ENCODE measurements at places on chromosomes 7 and 10. TPM values are rescaled to one million over a fixed set of nuclear protein-coding genes. Genes with fewer than 3 reads are reported as not detected.

GRCh38 chr7:115879171-115879570 lies 151.4 kb downstream of the TFEC start:
- no peak for DNase-seq

GRCh38 chr10:21172542-21172929 lies 275.4 kb upstream of the NEBL start:
- DNase-seq, result no peak

- DNase-seq, result no peak
Observed at GRCh38 chr7:73718905-73719805, at the start of gene STX1A. TSS of gene STX1A (minus strand) at chr7:73719669. CDS start at chr7:73719631, 38 bp downstream.

- no peak for DNase-seq
Observed at GRCh38 chr7:85068799-85069198, 118.1 kb downstream of the SEMA3D start.

- no peak for DNase-seq
Observed at GRCh38 chr10:24873281-24873683, 79.1 kb downstream of the PRTFDC1 start.

- no peak for DNase-seq
Observed at GRCh38 chr10:13049774-13050420, 48.4 kb upstream of the CCDC3 start.

- no peak for DNase-seq
Observed at GRCh38 chr10:77669892-77670291, 32.3 kb upstream of the KCNMA1 start.

DNA sequence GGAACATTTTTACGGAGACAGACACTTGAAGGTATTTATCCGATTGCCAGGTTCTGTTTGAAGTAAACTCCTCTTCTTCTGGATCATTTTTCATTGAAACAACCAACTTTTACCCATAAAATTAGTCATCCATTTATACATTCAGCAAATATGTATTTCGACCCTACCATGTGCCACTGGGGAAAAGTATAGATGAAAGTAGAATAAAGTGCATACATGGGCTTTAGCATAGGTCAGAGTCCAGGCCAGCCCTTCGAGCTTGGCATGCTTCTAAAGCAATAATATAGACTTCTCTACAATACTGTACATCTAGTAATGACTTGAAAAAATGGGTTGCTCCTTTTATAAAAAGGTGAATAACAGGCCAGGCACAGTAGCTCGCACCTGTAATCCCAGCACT lies 10.1 kb downstream of the SLC25A16 start:
- DNase-seq, result no peak

DNA sequence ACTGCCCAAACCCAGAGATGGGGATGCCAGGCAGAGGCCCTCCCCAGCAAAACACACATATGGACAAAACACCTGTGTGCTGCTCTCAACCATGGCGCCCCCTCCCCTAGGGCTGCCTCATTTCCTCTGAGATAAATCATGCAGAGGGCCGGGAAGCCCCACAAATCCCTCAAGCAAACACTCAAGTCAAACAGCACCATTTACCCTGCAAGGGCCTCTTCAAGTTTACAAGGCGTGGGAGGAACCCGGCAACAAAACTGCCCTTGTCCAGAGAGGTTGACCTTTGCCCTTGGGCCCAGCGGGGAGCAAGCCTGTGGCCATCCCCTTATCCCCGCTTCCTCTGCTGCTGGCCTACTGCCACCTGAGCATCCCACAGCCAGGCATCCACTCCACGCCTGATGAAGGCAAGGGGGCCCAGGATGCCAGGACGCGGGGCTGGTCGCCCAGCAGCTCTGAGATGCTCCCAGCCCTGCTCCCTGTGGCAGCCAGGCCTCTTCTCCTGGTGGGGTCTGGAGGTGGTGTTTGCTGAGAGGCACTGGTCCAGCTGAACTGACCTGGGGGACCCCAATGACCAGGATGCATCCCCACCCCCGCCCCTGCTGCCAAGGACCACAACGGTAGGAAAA lies 77.4 kb downstream of the DLG5 start:
- DNase-seq, result no peak

DNA sequence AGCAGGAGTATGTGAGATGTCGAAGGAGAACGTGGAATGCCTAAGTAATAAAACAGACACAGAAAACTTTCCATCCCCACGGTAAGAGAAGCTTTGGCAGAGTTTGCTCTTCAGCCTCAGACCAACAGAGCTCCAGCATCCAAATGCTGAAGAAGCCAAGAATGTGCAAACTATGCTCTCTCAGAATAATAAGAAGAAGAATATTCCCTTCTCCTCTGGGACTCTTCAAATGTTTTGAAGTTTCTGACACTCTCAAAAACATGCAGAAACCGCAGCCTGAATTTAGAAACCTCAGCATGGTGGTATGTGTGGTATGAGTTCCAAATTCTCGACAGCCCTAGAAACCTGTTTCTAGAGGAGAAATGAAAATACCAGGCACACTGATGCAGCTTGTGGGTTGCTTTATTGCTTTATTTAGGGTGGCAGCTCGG lies 113.3 kb downstream of the KCNMA1 start:
- no peak for DNase-seq

ST8SIA6 gene
- 4.5 TPM for total RNA-seq

PDE1C gene
- total RNA-seq, result 47.8 TPM

WNT8B gene
- total RNA-seq, result not detected

COL17A1 gene
- 0.88 TPM for total RNA-seq

SLC16A12 gene
- 0.51 TPM for total RNA-seq

LRRC4 gene
- total RNA-seq, result 3.4 TPM

IQCE gene
- 19.1 TPM for total RNA-seq

FAM237B gene
- not detected for total RNA-seq

MRC1 gene
- 71.1 TPM for total RNA-seq
